Activated gamma-delta T cell treated with anti-CD3 and anti-CD28 coated beads, Interleukin-2, amount 50 U/mL, for 16 hours (primary cell): ENCODE measurements at places on chromosomes 3 and 15.

DNA sequence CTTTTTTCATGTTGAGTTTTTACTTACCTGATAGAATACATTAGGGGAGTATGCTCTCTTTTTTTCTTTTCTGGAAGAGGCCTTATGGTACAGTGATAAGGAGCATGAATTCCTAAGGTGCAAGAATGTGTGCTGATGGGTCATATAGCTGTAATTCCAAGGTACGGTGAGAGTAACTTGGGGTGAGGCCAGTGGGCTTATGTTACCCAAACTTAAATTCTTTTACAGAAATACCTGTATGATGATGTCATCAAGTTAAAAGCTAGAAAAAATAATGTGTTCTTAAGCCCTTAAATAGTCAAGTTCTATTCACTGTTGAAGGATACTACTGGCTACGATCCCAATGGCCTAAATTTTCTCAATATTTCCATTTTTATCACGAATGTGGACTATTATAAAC is 111.2 kb downstream of the GMPS start:
- DNase-seq, result no peak

- no peak for DNase-seq
Observed at GRCh38 chr15:74995779-74996765, 709 bp downstream of the SCAMP5 start.

GRCh38 chr3:146834917-146835316 is 229.8 kb upstream of the PLSCR5 start:
- no peak for DNase-seq

DNA sequence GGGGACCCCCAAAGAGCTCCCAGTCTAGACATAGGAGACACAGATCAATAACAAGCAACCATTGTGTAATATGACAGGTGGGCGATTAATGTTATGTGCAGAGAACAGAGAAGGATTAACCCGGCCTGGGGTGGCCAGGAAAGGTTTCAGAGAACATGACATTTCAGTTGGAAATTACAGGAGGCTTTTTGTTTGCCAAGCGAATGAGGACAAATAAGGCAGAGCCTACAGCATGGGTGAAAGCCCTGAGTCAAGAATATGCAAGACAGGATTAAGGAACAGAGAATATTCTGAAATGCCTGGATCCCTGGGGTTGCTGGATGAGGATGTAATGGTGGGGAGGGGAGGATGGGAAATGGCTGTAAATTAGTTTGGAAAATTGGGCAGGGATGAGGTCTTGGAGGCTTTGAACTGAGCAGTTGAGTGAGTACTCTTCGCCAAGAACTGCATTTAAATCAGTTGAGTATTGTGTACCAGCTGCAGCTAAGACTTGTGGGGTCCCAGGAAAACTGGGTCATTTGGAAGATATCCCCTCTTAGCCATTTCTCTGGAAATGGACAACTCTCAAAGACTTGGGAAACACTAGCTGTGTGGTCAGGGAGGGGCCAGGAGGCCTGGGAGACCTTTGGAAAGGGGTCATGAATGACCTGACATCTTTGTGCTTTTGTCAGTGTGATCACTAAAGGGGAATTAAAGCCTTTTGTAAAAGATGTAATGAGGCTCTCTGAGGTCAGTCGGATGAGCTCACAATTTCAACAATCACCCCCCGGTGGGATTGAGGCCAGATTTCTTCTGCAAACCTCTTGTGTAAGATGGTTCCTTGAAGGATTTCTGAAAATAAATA is 198.6 kb upstream of the NR2E3 start:
- no peak for DNase-seq
